Activated CD4-positive, alpha-beta T cell treated with anti-CD3 and anti-CD28 coated beads for 36 hours (primary cell): ENCODE measurements at places on chromosomes 3 and 15.

DNA sequence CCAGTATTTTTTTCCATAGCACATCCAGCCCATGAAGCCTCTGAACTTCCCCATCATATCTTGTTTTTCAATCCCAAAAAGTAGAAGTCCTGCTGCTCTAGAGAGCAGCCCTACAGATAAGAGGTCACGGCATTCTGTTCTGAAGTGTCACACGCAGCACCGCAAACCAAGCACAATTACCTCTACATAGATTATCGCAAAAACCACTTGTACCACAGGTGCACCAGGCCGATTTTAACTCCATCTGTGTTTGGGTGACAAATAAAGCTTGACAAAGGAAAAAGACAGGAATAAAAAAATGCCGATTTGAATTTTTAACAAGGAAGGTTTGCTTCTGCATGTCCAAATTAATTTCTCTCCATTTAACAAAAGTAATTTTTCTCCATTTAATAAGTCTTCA, 113.7 kb downstream of the MYO5A start:
- H3K4me3 ChIP-seq, result no peak overlapping the region
- peaks cover 2% of the 10 kb centered on the region for H3K36me3 ChIP-seq
- H3K27me3 ChIP-seq, result no peaks in the 10 kb centered on the region
- DNase-seq, result no peak
- H3K27ac ChIP-seq, result no peak overlapping the region

GRCh38 chr15:70055601-70056051, 42.1 kb downstream of the TLE3 start:
- peaks cover 73% of the 10 kb centered on the region for H3K36me3 ChIP-seq
- no peak for DNase-seq
- no peaks in the 10 kb centered on the region for H3K4me1 ChIP-seq
- H3K4me3 ChIP-seq, result no peak overlapping the region
- no peak overlapping the region for H3K27ac ChIP-seq
- no peaks in the 10 kb centered on the region for H3K27me3 ChIP-seq

- no peak overlapping the region for H3K4me3 ChIP-seq
- no peak overlapping the region for H3K27ac ChIP-seq
These were observed 525.1 kb downstream of the PDCD6IP start for GRCh38 chr3:34323517-34323916.

DNA sequence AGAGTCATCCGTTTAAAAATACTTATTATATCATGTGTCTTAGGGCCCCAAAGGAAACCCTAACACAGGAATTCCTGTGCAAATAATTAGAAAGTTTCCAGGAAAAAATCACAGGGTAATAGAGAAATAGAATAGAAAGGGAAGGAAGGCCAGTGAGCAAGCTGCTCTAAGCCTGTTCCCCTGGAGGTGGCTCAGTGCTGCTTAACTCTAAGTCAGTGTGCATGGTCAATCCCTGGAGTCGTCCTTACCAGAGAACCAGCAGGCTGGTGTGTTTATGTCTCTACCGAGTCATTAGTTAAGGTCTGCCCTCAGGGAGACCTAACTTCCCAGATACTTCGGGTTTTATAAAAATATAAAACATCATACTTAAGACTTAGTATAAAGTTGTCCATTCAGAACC, 21.0 kb upstream of the MCF2L2 start:
- no peaks in the 10 kb centered on the region for H3K36me3 ChIP-seq
- no peak overlapping the region for H3K27ac ChIP-seq
- no peak for DNase-seq
- no peak overlapping the region for H3K4me3 ChIP-seq
- no peaks in the 10 kb centered on the region for H3K27me3 ChIP-seq
- peaks cover 9% of the 10 kb centered on the region for H3K4me1 ChIP-seq

DNA sequence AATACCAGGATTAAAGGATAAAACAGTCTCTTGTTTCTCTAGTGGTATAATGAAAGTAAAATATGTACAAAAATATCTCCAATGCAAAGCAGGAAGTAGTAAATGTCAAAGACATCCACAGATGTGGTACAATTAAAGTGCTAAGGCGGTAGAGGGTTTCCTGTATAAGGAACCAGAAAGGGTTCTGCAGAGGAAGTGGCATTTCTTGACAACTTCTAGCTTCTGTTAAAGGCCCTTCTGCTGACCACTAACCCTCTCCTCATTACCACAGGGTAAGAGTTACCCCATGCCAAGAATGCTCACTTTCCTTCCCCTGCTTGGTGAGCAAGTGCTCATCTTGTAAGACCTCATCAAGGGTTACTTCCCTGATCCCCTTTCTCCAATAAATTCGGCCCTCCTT, 883.6 kb upstream of the NR2F2 start:
- H3K4me1 ChIP-seq, result peaks cover 16% of the 10 kb centered on the region
- peak; percentile 6 for DNase-seq
- peak overlapping the region; percentile 9 for H3K27ac ChIP-seq
- no peaks in the 10 kb centered on the region for H3K36me3 ChIP-seq

GRCh38 chr3:127820826-127821313, 1.4 kb downstream of the MGLL start:
- H3K36me3 ChIP-seq, result no peaks in the 10 kb centered on the region
- H3K27me3 ChIP-seq, result peaks cover 40% of the 10 kb centered on the region
- H3K27ac ChIP-seq, result no peak overlapping the region
- no peak for DNase-seq
- no peak overlapping the region for H3K4me3 ChIP-seq

- H3K4me3 ChIP-seq, result no peak overlapping the region
- H3K27me3 ChIP-seq, result no peaks in the 10 kb centered on the region
- no peak for DNase-seq
- no peak overlapping the region for H3K27ac ChIP-seq
These were observed 16.7 kb downstream of the DCBLD2 start for GRCh38 chr3:98884675-98885371.

GRCh38 chr3:192408007-192408646, 319.2 kb downstream of the FGF12 start:
- H3K36me3 ChIP-seq, result no peaks in the 10 kb centered on the region
- no peak overlapping the region for H3K4me3 ChIP-seq
- peaks cover 44% of the 10 kb centered on the region for H3K27me3 ChIP-seq
- H3K27ac ChIP-seq, result no peak overlapping the region
- H3K4me1 ChIP-seq, result peaks cover 8% of the 10 kb centered on the region

GRCh38 chr3:46898321-46899150, 21.0 kb downstream of the PTH1R start:
- no peaks in the 10 kb centered on the region for H3K36me3 ChIP-seq
- H3K27me3 ChIP-seq, result peaks cover 16% of the 10 kb centered on the region
- peaks cover 2% of the 10 kb centered on the region for H3K4me1 ChIP-seq

- DNase-seq, result no peak
- H3K27ac ChIP-seq, result no peak overlapping the region
- no peaks in the 10 kb centered on the region for H3K27me3 ChIP-seq
- peaks cover 33% of the 10 kb centered on the region for H3K4me1 ChIP-seq
- H3K36me3 ChIP-seq, result peaks cover 12% of the 10 kb centered on the region
These were observed 11.8 kb downstream of the PARP15 start for GRCh38 chr3:122589297-122589696.
